Esophagus squamous epithelium (tissue), 5 donors: ENCODE measurements at places on chromosomes 11 and 22.

DNA sequence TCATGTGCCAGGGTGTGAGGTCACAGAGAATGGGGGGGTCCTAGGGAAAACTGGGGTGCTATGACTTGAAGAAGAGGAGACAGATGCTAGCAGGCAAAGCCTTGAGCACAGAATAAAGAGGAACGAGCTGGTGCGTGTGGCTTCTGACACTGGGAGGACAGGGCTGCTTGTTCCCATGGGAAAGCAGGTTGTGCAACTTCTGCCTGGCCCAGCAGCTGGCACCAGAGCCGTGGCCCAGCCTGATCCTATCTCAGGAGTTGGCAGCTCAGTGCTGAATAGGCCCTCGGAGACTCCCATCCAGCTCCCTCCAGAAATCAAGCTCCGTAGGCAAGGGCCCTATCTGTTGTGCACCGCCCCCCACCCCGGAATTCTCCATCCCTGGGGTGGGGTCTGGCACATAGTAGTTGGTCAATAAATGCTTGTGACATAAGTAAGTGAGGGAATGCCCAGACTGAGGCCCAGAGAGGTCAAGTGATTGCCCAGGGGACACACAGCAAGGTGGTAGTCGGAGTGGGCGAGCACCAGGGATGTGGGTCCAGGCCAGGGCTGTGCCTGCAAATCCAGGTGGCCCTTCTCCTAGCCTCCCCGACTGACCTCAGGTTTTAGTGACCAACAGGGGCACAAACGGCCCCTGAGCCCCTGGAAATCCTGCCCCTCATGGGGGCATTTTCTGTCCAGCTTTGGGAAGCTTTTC, 19.5 kb upstream of the FADD start:
- no peak for DNase-seq

DNA sequence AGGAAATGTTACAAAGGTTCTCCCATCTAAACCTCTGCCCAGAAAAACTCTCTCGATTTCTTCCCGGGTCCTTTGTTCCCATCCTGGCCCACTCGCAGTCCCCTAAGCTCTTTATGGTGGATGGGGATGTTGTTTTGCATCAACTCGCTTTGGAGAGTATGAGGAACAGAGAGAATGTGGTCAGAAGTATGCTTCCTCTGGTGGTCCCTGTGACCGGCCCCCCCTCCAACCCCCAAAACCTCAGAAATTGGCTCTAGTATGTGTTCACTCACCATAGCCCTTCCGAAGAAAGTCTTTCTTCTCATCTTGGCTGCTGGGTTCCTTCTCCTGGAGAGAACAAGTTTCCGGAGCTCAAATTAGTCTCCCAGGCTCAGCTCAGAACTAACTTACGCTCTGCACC, 54.4 kb downstream of the GRAMD1B start:
- no peak for DNase-seq

DNA sequence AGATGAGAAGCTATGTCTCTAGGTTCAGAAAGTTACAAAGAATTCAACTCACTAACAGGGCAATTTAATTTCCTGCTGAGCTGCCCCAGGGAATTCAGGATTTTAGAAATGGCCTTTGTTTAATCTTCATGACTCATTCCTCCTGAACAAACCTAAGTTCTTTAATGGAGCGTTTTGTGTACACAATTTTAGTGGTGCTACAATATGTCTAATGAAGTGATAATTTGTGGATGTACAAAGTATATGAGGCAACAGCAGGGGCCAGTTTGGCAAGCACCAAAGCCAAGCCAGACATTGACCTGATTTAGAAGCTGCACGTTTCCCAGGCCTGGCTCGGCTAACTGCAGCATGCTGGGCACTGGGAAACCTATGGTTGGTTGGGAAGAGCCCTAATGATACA, 34.4 kb upstream of the HEPHL1 start:
- DNase-seq, result no peak

DNA sequence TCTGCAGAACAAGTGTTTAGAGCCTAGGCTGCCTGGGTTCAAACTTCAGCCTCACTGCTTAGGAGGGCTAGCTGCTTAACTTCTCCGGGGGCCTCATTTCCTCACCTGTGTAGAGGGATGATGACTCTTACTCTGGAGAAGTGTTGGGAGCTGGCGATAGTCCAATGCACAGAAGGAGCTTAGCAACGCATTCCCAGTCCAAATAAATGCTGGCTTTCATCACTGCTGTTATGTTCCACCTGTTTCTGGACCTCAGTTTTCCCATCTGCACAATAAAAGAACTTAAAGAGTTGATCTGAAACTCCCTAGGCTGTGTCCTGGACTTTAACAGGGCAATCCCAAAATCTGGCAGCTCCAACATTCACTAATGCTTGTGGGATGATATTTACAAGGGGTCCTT, 337.8 kb downstream of the MIAT start:
- no peak for DNase-seq

GRCh38 chr11:100948936-100949335, 180.7 kb downstream of the PGR start:
- no peak for DNase-seq

DNA sequence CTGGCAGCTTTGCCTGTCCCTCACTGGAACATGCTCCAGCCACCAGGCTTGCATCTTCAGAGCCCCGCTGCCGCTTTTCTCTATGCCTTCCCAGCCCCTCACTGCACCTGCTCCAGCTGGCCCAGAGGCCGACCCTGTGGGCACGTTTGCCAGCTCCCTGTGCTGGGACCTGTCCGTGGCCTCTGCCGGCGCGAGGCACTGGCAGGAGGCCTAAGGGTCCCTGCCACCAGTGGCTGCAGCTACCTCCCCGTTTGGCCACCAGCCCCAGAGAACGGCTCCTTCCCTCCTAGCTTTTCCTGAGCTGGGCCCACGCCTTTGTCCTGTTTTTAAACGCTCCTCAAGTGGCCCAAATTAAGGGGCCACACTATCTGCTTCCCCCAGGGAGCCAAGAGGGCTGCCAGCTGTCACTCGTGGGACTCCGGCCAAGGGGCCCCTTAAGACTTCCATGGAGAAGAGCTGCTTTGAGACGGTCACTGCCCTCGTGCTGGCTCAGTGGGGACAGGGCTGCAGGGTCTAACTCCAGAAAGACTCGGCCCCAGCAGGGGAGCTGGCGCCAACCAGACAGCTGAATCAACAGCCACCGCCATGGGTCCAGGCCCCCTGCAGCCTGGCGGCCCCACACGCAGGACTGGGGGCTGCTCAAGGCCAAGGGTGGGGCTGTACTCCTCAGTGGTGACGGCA, 24.6 kb upstream of the WNT7B start:
- DNase-seq, result no peak

DNA sequence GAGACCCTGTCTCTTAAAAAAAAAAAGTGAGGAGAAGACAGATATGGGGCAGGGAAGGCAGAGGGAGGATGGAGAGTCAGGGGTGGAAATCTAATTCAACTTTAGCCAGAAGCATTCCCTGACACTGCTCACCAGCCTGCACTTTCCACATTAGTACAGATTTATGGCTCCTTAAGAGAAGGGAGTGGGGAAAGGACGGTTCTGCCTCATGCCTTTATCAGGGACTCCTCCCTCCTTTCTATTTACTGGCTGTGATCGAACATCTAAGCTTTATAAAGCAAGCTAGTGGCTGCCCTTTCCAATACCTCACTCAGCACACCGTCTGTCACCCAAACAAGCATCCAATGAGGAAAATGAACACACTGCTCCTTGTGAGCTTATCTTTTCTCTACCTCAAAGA, at the start of gene PATE4:
Gene PATE4, plus strand, starts transcription at position 301 of the 400 bp plus-strand sequence. Its CDS starts 44 bp downstream, at position 345.
- no peak for DNase-seq

GRCh38 chr11:44915621-44916020, 35.1 kb downstream of the TP53I11 start:
- no peak for DNase-seq

DNA sequence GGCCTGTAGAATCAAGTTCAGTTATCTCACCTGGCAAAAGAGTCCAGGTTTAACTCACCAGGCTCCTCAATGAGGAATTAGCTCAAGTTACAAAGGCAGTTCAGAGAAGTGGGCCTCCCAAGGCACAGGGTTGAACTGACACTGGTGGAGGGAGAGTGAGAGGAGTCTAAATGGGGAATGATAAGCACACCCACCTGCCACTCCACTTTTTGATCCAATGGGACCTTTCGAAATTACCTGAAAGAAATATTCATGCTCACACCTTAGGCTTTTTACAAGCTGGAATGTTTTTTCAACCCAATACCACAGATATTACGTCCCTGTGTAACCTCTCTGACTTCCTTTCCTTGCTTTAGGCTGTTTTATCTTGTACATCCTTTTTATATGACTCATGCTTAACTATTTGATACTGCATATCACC, 642.7 kb upstream of the TENM4 start:
- no peak for DNase-seq

DNA sequence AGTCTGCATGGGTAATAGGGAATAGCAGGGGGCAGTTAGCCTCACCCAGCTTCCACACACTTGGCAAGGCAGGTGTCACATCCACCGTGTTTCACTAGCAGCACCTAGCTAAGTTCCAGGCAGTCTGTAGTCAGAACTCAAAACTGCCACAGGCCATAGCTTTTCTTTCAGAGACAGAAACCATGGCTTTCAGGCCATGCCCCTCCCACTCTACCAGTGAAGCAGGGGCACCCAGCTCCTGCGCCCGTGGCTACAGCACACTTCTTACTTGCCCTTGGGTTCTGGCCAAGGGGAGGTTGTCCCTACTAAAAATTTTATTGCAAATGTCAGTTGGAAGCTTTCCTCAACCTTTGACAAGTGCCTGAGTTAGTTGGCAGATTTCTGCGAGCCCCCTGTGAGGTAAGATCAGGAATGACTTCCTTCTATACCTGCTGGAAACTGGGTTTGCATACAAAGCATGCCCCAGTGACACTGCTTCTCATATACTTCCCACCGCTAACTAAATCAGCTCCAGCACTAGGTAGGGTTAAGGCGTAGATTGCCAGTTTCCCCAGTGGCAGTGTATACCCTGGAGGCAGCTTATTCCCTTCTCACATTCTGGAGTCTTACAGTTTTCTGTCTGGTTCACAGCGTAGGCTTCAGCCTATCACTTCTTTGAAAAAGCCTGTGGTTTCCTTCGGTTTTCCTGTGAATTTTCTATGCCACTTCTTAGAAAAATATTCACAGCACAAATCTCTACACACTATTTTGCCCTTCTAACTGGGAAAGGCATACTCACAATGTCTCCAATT, 139.0 kb upstream of the LUZP2 start:
- no peak for DNase-seq

DNA sequence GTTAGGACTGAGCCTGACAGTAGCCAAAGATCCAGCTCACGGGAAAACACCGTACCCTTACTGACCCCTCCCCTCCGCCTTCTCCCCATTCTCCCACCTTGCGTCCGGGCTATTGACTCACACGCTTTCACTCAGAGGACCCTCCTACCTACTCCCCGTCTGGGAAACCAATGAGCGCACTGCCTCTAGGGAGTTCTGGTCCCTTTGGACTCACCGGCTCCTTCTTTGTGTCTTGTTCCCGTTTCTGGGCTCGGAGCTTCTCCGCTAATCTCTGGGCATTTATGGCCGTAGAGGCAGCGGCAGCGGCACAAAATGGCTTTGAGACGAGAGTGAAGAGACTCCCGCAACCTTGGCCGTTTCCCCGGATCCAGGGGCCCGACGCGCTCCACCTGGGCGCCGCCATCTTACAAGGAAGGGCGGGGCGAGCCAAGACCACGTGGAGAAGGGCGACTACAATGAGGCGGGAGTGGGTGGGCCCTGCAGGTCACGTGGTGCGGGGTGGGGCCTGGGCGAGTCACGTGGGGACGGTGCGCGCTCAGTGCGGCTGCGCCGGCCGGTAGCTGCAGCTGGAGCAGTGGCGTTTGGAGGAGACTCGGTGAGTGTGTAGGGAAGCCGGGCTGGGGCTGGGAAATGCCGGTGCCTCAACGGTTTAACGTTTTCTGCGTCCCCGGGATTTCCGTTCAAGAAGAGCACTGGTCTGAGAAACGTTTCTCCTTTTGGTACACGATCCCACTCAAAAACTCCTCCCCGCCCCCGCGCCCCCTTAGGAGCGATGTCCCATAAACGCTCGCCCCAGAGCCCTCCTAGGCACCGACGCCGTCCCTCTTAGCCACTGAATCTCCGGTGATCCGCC, at the start of the genes FAM118B and RPUSD4:
Gene FAM118B, plus strand, starts transcription at position 547 of the 853 bp plus-strand sequence. CDS start 23,220 bp downstream, outside the sequence.
Gene RPUSD4, minus strand, starts transcription at position 415 of the 853 bp plus-strand sequence. Its CDS starts 12 bp downstream, at position 403.
- peak; percentile 98 for DNase-seq
